WTC11 (cell line): ENCODE measurements at places on chromosomes 11 and 22. TPM values are rescaled to one million over a fixed set of nuclear protein-coding genes. Genes with fewer than 3 reads are reported as not detected.

GRCh38 chr22:22520020-22520656 is at the start of gene ZNF280A:
ZNF280A (minus strand) TSS chr22:22520270; CDS start chr22:22515630, 4,640 bp downstream.
- no peak for DNase-seq

DNA sequence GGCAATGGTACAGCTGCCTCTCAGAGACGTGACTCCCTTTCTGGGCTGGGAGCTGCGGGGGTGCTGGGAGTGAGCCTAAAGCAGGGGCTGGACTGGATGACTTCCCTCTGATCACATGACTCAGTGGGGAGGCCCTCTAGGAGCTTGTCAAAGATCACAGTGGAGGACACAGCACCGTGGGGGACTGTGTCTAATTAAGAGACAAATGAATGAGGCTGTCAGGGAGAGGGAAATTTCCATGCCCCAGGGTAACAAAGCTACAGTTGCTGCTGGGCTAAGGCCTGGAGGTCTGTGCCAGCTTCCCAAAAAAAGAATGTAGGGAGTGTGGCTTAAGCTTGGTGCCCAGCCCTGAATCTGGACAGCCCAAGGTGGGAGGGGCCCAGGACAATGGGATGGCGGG is 262.8 kb upstream of the PLET1 start:
- DNase-seq = peak; percentile 17

DNA sequence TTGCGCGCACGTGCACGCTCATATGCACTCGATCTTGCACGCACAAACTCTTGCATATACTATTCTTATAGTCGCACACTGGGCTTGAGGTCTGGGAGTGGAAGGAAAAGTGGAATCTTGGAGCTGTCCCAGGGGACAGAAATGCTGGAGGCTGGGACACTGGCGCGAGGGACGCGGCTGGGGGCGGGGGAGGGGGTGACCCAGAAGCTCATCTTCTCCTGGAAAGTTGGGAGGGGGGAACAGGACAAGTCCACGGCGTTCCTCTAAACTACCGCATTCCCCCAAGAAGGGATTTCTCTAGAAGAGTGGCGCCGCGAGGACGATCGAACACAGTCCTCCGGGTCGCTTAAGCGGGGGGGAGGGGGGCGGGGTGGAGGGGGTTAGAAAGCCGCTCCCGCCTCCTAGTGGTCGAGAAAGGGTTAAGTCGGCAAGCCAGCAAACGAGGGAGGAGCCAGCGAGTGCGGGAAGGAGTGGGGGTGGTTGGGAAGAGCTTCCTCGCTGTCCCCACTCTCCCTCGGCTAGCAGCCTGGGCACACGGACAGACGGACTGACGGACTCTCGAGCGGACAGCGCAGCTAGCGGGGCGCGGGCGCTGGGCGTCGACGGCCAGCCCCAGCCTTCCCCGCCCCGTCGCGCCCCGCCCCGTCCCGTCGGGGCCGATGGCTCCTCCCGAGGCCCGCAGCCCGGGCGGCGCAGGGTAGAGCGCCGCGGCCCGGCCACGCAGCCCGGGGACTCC is at the start of gene RTN4RL2:
TSS of gene RTN4RL2 (plus strand) at position 507 of the 736 bp plus-strand sequence. CDS start 338 bp downstream, outside the sequence.
- DNase-seq = peak; percentile 81

DNA sequence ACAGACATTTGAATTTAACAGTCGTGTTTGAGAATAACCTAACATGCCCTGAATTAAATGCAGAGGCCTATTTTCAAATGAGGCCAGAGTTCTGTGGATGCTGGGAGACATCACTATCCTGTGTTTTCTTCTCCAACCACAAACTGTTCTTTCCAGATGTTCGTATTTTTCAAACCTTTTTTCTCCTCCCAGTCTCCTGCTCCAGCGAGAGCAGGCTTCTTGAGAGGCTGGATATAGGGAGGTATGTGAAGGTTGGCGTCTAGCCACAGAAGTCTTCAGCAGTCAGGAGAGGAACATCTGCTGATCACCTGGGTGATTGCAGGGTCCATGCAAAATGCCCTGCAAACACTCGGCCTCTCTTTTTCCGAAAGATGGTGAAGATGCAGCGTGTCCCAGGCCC is 126.3 kb downstream of the C11orf91 start:
- no peak for DNase-seq

Gene GPHA2
- total RNA-seq = 1.0 to 1.6 TPM (median 1.6 TPM) in 3 replicates

Gene TNNT3
- not detected in 3 replicates for total RNA-seq

Gene APOL6
- 0.17 to 0.27 TPM (median 0.21 TPM) in 3 replicates for total RNA-seq

DNA sequence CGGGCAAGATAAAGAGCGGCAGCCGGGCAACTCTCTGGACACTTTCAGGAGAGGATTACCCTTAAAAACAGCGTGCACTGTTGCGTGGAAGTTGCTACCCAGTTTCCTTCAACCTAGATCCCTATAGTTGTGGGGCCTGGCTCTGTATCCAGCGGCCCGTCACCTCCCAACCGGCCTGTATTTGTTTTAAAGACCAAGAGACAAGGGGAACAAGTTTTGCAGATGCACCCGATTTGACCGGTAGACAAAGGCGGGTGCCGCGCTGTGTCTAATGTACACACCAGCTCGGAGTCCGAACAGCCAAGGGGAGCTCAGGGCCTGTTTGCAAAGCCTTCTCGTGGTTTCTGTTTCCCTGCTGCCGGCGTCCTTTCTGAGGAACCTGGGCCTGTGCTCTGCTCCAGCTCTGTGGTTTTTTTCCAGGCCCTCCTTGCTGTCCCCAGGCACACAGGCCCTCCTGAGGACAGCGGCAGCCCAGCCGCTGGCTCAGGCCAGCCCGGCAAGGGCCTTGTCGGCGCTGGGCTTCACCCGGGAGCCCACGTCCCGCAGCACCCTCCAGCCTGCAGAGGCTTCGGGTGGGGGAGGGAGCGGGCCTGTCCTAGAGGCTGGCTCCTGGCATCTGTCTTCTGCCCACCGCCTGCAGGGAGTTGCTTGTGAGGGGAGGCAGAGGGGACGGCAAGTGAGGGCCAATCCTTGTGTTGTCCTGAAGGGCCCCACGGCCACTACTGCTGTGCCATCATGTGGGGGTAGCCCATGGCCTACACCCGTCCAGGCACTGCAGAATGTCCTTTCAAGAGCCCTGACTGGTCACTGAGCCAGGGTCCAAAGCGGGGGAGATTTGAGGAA is 1.4 kb downstream of the TBX1 start:
- DNase-seq = peak; percentile 37

GRCh38 chr11:112966561-112966960 is 5.3 kb downstream of the NCAM1 start:
- no peak for DNase-seq

Gene GTSE1
- total RNA-seq = 45.4 to 56.1 TPM (median 45.4 TPM) in 3 replicates

DNA sequence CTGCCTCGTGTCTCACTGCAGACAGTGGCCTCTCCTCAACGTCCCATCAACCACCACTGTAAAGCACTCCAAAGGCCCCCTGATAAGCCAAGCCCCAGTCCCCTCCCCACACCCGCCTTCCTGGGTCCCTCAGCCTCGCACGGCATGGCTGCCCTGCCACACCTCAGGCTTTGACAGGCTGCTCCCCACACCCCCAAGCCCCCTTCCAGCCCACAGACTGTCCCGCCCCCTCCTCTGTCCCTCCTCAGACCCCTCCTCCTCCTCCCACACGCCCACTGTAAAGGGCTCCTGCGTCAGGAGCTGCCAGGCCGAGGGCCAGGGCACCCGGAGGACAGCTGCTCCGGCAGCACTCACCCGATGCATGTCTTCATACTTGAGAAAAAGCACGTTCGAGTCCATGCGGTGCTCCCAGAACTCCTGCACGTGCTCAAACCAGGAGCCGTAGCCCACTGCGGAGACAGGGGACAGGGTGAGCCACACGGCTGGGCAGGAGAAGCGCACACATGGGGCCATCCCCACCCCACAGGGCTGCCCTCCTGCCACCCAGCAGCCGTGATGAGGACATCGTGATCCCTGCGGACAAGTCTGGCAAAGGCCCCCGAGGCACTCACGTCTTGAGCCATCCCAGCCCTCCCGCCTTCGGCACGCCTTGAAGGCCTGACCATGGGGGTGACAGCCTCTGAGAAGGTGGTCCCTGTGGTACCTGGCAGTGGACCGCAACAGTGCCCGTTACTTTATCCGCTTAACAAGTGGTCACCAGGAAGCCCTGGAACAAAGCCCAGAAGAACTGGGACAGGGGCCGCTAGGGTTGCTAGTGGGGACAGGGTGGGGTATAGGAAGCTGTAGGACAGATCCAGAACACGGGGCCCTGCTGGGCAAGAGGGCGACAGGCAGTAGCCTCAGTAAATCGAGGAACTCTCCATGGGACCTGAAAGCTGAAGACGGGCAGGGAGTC is 21.5 kb upstream of the EFCAB6 start:
- no peak for DNase-seq

DNA sequence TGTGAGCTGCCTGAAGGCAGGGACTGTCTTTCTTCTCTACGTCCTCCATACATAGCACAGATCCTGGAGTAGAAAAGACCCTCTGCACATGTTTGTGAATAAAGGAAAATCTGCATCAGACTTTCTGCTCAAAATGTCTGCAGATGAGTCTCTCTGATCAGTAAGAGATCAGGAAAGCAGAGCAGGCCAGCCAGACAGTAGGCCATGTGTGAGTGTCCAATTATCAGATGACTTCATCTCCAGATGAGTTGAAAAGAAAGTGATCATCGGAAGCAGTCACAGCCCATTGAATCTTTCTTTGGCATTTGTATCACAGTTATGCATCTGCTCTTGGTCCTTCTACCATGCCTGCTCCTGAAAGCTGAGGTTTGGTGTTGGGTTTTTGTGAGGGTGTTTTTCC is 298.7 kb upstream of the NCAM1 start:
- no peak for DNase-seq

GRCh38 chr11:104120493-104121137 is 43.3 kb downstream of the PDGFD start:
- no peak for DNase-seq
